ENCODE measurements at places on chromosomes 6 and 20.

- DNase-seq = no peak
Observed at GRCh38 chr6:90849686-90850085, 262.8 kb upstream of the MAP3K7 start.

DNA sequence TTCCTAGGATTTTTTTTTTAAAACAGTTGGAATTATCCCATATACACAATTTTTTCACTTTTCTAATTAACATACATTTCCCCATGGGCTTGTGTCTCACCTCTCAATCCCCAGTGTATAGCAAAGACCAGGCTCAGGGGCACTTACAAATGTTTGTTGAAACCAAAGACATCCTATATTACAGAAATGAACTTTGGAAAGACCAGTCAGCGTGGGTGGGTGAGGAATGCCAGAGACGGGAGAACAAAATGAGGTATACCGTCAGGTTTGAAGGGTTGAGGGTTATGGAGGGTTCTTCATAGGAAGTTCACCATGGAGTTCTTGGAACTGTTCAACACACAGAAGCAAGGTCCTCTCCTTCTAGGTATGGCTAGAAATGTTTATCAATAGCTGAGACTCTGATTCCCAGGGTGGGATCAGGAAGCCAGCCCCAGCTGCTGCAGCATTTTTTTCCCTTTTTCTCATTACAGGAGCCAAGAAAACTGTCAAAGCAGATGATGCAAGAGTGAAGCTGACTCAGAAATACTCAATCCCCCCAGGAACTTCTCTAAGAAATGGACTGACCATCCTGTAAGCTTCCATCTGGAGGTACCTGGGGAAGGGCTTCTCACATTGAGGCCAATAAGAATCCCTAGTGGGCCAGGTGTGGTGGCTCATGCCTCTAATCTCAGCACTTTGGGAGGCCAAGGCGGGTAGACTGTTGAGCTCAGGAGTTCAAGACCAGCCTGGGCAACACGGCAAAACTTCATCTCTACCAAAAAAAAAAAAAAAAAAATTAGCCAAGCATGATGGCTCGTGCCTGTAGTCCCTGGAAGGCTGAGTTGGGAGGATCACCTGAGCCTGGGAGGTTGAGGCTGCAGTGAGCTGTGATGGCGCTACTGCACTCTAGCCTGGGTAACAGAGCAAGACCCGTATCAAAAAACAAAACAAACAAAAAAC lies 15.9 kb upstream of the TBC1D20 start:
- DNase-seq = no peak

DNA sequence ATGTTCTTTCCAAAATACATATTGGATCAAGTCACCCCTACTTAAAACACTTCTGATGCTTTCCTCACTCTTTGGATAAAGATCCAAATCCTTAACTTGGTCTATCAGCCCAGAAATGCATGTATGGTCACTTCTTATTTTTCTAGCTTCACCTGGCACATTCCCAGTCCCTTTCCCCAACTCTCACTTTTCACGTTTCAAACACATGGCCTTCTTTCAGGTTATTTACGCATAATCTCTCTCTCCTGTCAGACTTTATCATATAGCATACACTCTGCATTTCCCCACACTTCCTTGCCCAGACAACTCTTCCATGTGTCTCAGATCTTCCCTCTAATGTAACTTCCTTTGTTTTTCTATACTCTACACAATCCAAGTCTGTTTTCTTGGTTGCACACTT lies 12.8 kb downstream of the PHIP start:
- no peak for DNase-seq

GRCh38 chr6:167988945-167989841 lies 8.3 kb upstream of the KIF25 start:
- DNase-seq = no peak

- no peak for DNase-seq
Observed at GRCh38 chr20:51562332-51563173, 20.0 kb upstream of the NFATC2 start.

GRCh38 chr6:117536317-117536716 lies 53.8 kb downstream of the DCBLD1 start:
- no peak for DNase-seq

DNA sequence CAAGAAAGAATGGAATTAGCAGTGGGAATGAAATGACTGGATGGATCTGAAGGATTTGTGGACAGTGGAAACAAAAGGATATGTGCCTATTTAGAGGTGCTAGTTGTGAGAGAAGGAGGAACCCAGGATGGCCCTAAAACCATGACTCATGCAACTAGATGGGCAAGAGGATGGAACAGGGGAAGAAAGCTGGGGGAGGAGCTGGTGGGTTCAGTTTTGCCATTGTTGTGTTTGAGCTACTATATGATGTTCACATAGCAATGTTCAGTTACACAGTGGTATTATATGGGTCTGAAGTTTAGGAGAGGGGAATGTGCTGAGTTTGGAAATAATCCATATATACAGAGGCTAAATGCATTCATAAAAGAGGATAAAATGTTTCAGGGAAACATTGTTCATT lies 125.7 kb upstream of the SSTR4 start:
- DNase-seq = no peak

DNA sequence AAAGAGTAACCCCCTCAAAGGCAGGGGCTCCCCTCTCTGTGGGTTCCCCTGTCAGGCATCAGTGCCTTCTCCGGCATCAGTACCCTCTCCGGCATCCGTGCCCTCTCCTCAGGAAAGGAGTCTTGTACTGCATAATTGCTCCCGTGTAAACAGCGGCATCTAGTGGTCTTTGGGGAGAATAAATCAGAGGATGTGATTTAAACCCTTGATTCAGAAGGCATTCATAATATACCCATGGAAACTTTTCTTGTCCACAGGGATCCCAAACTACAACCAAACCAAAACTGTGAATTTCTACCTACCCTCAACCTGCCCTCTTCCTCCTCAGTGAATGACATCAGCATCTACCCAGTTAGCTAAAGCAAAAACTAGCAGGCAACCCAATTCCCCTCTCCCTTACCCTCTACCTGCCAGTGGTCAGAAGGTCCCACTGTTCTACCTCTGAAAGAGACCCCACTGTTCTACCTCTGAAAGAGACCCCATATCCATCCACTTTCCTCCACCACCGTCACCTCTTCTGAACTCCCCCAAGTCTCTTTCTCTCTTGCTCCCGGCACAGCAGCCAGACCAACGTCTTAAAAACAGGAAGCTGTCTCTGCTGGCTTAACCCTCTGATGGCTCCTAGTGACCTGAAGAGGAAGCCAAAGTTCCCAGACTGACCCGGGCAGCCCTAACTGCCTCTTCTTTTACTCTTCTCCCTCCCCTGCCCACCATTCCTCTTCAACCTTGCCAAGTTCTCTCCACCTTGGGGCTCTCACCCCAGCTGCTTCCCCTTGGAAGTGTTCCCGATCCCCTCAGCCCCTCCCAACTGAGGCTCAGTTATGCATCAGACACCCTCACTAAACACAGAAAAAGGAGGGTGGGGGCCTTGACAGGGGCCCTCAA lies 27.2 kb downstream of the UBE2V1 start:
- peak; percentile 26 for DNase-seq

GRCh38 chr6:79431537-79431933 lies 105.7 kb downstream of the LCA5 start:
- no peak for DNase-seq

- DNase-seq = no peak
Observed at GRCh38 chr20:62370115-62370806, 3.1 kb upstream of the LAMA5 start.

- DNase-seq = no peak
Observed at GRCh38 chr6:14113976-14114375, 3.6 kb upstream of the CD83 start.

DNA sequence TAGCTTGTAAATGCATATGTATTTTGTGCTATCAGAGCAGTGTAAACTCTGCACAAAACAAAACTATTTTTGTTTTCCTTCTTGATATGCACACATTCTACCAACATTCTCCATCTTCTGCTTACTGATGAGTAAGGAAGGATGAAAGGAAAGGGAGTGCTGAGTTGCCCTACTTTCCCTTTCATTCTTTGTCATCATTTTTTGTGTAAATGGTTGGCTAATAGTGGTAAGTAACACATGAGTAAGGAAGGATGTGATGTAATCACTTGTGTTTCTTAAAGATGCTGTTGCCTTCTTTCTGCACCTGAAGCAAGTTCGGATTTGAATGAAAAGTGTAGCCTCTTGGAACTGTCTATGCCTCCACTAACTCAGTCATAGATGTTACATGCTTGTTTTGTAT lies 4.6 kb upstream of the REV3L start:
- no peak for DNase-seq

GRCh38 chr6:160278786-160279310 lies 20.2 kb upstream of the SLC22A2 start:
- DNase-seq = no peak

GRCh38 chr6:149917679-149918078 lies 5.2 kb downstream of the RAET1G start:
- DNase-seq = no peak

DNA sequence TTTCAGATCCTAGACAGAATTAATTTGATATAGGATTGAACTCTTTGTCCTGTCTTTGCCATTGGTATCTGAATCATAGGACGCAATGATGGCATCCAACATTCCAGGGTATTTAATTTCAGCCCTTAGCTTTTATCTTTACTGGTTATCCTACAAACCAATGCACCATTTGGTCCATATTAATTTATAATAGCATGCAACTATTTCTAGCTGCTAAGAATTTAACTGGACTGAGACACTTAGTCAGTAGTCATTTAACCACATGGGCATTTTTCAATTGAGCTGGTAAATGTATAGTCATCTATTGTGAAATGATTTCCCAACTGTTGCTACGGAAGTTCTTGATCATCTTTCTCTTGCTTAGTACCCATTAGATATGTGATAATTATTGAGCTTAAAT lies 141.1 kb downstream of the CD164 start:
- DNase-seq = no peak

DNA sequence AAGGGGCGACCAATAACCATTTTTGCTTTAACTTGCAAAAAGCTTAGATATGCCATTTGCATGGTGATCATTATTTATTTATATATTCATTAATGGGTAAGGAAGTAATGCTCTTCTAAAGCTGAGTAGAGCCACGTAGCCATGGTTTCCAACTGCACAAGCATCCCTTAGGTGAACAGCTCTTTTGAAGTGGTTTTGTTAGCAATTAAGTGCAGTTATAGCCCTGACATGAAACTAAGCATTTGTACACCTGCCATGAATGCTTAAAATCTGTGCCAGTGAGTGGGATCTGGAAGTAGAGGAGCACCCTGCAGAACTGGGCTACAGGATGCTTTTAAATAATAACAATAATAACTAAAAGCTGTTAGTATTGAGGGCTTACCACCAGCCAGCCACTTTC lies 19.1 kb downstream of the TRAF3IP2 start:
- no peak for DNase-seq

GRCh38 chr20:48734104-48734749 lies 93.6 kb downstream of the PREX1 start:
- DNase-seq = no peak

DNA sequence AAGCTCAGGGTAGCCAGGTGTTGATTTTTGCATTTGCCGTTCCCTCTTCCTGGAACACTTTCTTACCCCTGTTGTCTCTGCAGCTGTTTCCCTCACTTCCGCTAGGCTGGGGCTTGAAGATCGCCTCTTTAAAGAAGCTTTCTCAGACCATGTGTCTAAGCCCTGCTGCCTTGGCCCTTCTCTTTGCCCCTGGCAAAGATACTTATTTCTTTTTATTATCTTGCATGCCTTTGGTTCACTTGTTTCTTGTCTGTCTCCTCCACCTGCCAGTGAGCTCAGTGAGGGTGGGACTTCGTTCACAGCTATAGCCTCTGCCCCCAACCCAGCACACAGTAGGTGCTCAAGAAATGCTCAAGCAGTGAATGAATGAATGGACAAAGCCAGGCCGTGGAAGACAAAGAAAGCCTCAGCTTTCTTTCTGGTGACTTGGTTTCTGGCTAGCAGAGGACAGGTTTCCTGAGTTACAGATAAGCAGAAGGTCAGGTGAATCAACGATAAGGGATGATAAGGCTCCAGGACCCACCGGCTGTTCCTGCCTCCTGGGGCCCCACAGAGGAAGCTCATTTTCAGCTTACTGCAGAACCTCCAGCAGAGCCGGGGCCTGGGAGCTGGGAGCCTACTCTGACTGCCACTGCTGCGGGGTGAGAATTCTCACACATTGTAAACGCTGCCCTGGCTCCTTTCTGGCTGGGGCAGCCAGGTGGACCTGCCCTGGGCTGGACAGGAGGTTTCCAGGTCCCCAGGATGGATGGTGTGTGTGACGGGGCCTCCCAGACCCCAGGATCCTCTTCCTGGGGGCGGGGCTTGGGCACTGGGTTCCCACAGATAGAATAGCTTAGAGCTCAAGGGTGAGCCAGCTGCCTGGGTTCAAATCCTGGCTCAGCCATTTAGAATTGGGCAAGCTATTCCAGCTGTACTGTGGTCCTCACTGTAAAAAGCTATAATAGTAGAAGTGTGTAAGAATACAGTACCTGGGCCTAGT lies 29.8 kb downstream of the SNAI1 start:
- DNase-seq = no peak

- DNase-seq = no peak
Observed at GRCh38 chr20:25087186-25087929, 5.4 kb upstream of the VSX1 start.

- DNase-seq = no peak
Observed at GRCh38 chr6:112691289-112691688, 344.2 kb downstream of the RFPL4B start.

DNA sequence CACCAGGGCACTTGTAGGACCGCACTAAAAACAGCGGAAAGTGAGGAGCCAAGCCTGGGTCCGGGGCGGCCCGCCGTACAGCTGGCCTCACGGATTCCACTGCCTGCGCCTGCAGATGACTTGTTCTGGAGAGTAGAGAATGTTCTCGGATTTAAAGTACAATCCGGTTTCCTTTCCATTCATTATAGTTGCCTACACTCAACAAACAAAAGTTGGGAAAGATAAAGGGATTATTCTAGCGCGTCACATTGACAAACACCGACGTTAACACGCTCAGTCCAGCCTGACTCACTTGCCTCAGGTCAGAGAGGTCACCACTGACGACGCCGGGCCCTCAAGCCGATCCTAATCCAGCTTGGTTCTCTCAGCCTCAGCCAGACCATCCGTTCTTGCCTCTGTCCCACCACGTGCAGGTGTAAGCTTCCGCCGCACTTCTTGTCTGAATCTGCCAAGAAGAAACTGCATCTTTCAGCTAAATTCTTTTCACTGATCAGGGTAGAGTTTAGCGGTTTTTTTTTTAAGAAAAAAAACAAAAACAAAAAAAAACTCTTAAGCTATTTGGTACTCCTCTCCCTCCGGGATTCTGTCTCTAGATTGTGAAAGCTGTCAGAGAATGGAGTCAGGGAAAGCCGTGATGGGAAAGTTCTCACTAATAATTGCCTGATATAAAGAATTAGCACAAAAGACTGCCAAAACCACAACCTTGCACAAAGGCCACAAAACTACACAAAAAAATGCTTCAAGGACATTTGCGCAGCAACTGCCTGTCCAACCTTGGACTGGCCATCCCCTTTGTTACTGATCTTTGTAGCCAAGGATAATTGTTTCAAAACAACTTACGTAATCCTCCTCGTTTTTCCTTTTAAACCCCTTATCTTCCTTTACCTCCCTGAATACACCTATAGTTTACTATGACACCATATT lies 1.1 kb upstream of the PHF10 start:
- DNase-seq = peak; percentile 26

GRCh38 chr6:160348223-160349019 lies at the start of gene SLC22A3:
Gene SLC22A3, plus strand, starts transcription at chr6:160348378. Its CDS starts 42 bp downstream, at chr6:160348420.
- DNase-seq = no peak
